Activated T-helper 2 cell treated with anti-CD3 and anti-CD28 coated beads, Interferon-gamma antibody, Interleukin-2, Interleukin-4, amounts not matched to agents 10 μg/mL and 5 μg/mL and 100 μg/mL, durations not matched to agents 14 hours and 24 hours and 36 hours (primary cell): ENCODE measurements at places on chromosomes 12 and 14. TPM values are rescaled to one million over a fixed set of nuclear protein-coding genes. Genes with fewer than 3 reads are reported as not detected.

ESR2 gene
- 0.09 TPM in 1 of 2 replicates, not detected in the other for total RNA-seq

GUCY2C gene
- total RNA-seq, result not detected in 2 replicates

KRT81 gene
- total RNA-seq, result not detected in 2 replicates

CNTN1 gene
- total RNA-seq, result not detected in 2 replicates

GPRC5D gene
- total RNA-seq, result not detected in 2 replicates

CCDC198 gene
- total RNA-seq, result not detected in 2 replicates

PPM1A gene
- total RNA-seq, result 45.7 and 48.2 TPM in 2 replicates

GPR84 gene
- 1.8 and 2.3 TPM in 2 replicates for total RNA-seq

NRIP2 gene
- total RNA-seq, result not detected in 2 replicates

AICDA gene
- not detected in 2 replicates for total RNA-seq

CCDC196 gene
- not detected in 2 replicates for total RNA-seq

SLC6A12 gene
- 0.37 TPM in 1 of 2 replicates, not detected in the other for total RNA-seq

RND1 gene
- total RNA-seq, result 3.5 and 4.7 TPM in 2 replicates

KRT77 gene
- not detected in 2 replicates for total RNA-seq

SDR9C7 gene
- total RNA-seq, result not detected in 2 replicates

PRH2 gene
- total RNA-seq, result not detected in 2 replicates

C1R gene
- 1.5 and 2.5 TPM in 2 replicates for total RNA-seq

CLEC9A gene
- not detected in 2 replicates for total RNA-seq
